ENCODE measurements at places on chromosomes 1 and 21.

DNA sequence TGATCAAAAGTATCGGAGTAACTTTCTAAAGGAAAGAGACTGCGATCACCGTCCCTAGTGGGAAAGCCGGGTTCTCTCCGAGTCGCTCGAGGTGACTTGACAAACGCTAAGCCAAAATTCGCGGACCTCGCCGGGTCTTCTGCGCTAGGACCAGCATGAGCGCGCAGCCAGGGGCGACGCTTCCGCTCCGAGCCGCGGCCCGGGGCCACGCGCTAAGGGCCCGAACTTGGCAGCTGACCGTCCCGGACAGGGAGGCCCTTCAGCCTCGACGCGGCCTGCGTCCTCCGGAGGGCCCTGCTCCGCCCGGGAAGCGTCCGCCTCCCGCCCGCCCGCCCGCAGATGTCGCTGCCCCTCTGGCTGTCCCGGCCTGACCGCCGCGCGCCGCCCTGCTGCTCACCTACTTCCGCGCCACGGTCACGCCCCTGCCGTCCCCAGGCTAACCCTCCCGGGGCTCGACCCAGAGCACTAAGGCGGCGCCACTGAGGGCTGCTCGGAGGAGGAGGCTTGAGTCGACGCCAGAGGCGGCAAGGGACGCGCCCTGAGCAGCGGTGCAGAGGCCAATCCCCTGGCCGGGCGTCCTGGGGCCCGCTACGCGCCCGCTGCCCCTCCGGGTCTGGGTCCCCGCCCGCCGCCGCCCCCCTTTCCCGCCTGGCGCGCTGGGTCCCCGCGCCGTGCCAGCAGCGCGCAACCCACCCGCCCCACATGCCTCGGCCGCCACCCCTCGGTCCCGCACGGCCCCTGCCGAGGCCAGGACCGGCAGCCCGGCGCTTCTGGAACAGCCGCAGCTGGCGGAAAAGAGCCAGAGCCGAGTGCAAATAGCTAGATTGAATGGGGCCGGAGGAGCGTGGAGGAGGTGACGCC, 896 bp upstream of the DUSP10 start:
- DNase-seq: peak; percentile 84

DNA sequence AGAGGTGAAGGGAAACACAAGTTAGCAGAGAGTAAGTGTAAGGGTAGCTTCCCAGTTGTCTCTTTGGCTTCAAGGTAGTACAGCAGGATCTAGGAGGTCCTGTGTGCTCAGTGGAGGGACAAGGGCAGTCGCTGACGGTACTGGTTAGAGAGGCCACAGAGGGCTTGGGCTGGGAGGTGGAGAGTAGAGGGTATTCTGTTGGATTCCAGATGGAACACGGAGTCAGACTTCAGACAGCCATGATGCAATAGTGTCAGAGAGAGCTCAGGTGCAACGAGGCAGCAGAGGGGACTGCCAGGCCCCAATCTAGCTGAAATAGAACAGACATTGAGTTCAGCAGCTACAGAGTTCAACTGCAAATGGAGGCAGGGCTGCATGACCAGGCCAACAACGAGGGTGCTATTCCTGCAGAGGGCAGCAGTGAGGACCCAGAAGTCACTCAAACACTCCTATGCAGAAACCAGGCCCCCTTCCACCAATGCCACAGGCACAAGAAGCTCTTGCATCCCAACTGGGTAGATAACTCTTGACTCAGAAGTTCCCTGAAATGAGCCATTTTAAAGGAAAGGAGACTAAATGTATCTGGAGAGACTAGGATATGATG, 325.0 kb upstream of the ESRRG start:
- peak; percentile 57 for DNase-seq

GRCh38 chr1:212559929-212560328, 48.6 kb upstream of the ATF3 start:
- DNase-seq: no peak

DNA sequence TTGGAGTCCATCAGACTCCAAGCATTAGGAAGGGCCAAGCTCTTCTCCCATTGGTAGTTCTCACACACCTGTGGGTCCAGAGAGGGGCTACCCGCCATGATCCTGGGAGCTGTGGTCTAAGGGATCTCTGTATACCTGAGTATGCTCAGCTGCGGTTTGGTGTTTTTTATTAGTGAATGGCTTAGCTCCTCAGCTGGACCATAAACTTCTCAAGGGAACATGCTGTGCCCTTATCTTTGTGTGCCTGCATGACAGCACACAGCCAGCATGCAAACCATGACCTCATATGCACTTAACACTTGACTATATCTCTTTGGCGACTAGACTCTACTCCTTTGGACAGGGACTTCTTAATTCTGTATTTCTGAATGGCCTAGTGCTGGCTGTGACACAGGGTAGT, 94.5 kb downstream of the CD58 start:
- no peak for DNase-seq

DNA sequence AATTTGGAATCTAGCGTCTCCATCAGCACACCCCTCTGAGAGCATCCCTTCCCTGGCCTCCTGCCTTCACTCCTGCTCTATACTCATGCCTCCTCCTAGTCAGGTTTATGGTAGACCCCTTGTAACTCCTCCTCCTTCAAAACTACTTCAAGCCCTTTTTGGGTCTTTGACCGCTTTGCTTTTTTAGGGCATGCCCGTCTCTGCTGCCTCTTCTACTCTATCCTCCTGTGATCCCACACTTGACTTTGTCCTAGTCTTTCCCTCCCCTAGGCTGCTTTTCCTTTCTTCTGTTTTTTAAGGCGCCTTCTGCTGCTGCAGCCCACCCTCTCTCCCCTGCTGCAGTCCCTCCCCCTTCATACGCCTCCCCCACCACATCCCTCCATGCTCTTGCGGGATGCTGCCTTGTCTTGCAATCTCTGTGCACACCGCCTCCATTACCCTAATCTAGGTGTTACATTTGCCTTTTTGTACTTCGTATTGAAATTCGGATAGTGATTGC, 1.5 kb downstream of the SNX27 start:
- DNase-seq: peak; percentile 47

DNA sequence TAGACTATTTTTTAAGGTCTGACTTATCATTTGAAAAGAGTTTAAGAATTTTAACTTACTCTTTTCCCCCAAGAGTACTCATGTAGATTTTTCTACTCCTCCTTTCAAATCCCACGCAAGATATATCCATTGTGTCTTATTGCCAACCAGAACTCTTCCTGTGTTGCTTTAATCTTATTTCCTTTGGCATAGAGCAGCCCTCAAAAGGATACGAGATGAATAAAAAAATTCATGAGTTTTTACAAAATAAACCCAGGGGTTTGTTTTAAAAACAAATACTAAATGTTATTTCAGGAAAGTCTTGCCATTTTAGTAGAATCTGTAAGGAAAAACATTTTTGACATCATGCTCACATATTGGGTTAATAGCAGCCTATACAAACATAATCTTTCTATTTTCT, 543.2 kb upstream of the CXADR start:
- no peak for DNase-seq

DNA sequence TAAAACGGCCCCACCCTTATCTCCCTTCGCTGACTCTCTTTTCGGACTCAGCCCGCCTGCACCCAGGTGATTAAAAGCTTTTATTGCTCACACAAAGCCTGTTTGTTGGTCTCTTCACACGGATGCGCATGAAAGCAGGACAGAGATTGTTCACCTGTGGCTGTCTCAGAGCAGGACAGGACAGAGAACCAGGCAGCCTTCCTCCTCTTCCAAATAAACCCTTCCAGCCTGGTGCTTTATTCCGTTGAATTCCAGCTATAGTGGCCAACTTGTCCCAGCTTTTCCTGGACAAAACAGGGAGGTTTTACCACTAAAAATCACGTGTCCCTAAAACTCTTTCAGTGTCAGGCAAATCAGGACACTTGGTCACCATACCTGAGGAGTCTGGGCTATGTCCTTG, 9.5 kb upstream of the DMRTB1 start:
- no peak for DNase-seq

DNA sequence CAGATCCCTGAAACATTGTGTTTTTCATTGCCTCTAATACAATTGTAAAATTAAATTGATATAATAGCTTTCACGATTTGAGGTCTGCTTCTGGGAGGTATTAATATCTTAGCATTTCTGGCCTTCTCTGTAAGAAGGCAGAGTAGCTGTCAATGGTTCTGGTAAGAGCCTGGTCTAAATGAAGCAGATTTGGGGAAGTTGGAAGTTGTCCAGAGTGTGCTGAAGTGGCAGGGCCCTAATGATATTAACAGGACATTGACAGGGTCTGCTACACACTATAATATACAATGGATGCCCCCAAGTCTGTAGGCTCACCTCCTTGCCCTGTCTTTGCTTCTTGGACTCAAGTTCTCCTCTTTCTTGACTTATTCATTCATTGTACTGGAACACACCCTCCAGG, 99.5 kb downstream of the C4BPA start:
- no peak for DNase-seq

DNA sequence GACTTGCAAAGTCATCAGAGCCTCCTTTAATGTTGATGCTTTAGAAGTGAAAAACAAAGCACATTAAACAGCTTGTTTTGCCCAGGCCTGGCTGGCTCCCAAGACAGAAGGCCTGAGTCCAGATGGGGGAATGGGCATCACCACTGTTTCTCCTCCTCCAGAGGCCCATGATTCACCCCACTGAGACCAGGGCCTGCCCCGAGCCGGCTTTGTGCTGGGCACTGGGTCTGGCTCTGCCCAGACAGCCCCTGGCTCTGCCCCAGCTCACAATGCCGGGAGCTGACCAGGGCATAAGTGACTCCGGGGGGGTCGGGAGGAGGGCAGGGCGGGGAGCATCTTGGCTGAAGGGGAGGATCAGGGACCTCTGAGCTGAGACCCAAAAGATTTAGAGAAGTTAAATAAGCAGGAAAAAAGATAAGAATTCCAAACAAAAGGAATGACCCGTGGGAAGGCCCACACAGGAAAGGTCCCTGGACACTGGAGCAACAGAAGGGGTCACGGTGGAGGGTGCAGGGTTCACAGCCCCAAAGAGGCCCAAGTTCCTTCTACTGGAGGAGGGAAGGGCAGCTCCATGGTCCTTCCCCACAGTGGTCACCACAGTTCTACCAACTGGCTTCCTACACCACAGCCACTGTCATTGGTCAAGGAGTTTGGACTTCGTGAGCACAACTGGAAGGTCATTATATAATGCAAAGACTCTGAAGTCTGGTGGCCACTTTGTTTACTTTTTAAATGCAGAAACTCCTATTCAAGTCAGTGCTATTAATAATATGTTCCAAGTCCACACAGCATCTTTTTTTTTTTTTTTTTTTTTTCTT, 5.5 kb downstream of the C2CD2 start:
- DNase-seq: no peak

DNA sequence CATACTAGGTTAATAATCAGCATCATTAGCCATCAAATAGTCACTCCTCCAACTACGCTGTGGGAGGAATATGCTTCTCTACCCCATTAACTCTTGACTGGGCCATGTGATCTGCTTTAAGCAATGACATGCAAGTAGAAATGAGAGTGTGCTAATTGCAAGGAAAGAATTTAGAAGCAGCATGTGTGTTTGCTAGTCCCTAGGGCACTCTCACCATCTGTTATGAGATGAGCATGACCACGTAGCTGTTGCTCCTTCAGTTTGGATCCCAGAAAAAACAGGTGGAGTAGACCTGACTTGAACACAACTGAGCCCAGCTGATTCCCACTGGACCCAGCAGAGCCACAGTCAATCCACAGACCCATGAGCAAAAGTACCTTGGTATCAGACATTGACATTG, 19.7 kb upstream of the RGS7 start:
- DNase-seq: no peak

- no peak for DNase-seq
Measured at GRCh38 chr1:83832194-83832593, 166.7 kb downstream of the TTLL7 start.

DNA sequence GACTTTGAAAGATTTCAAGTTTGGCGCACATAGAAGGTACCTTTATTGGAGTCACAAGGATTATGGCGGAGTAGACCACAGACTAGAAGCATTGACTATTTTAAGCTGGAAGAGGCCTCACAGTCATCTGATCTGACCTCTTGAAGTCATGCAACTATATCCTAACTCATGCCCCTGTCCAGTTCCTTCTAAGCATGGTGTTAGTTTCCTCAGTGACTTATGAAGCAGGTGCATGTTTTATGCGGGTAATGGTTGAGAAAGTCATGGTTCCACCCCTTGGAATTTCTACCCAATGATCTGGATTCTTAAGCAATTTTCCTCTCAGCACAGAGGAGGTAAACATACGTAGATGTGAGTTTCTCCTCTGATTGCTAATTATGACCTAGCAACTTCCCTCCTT, 11.7 kb downstream of the OLFML3 start:
- DNase-seq: no peak

DNA sequence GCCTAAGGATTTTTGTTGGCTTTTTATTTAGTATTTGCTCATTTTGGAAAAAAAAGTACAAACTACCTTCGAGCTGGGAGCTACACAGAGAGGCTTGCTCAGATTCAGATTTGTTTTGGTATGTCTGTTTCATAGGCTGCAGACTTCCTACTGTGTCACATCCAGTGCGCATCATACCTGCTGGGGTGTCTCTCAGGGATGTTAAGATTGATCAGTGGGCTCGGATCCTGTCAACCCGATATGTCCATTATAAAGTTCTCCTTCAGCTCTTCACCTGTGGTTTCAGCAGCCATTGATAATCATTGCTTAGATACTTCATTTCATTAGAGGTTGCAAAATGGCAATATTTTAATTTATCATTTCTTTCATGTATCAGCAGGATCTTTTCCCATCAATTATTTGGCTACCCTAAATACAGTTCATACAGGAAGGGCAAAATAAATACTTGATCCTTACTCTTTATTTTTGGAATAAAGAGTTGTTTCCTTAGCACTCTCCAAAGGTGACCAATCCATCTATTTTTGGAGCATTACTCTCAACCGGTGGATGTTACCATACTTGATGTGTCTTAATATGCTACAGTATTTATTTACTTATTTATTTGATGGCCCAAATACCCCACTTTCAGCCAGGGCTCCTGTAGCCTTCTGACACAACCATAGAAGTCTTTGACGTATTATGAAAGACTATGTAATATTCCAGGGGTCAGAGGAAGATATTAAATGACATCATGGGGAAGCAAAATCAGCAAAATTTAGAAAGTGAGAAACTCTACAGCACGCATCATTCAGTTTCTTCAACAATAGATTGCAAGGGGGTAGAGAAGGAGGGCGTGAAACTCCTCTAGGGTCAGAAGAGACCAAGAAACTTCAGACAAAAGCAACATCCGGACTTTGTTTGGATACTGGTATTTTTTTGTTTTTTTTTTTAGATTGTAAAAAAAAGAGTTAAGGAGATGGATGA, 55.3 kb upstream of the HNRNPU start:
- DNase-seq: no peak
